Activated B cell treated with CpG ODN at 0.5 μM for 24 hours (primary cell): ENCODE measurements at places on chromosomes 2 and 18. TPM values are rescaled to one million over a fixed set of nuclear protein-coding genes. Genes with fewer than 3 reads are reported as not detected.

NEMP2 gene
- total RNA-seq: 14.2 and 15.6 TPM in 2 replicates

FKBP1B gene
- 1.4 and 2.3 TPM in 2 replicates for total RNA-seq

MC4R gene
- not detected in 2 replicates for total RNA-seq

DNA sequence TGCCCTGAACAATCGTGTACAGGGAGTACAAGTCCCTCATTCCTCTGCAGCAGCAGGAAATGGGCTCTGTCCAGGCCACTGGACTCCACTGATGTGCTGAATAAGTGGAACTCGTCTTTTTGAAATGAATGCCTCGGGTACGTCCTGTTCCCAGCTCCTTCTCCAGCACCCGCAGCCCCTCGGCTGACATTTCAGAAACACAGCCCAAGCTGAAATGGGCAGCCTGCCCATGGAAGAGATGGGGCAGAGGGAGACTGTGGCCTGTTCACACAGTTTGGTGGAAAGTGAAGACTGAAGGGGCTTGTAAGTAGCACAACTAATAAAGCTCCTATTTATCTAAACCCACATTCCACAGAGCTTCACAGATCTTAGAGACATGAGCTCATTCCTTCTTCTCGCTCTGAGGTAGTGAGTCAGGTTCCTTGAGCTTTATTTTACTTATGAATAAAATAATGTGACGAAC lies 498.6 kb downstream of the TXNL1 start:
- no peak for DNase-seq
- H3K4me1 ChIP-seq: no peaks in the 10 kb centered on the region
- H3K27me3 ChIP-seq: no peaks in the 10 kb centered on the region

GRCh38 chr18:61637319-61637718 lies 255.5 kb downstream of the RNF152 start:
- H3K4me1 ChIP-seq: no peaks in the 10 kb centered on the region
- H3K36me3 ChIP-seq: no peaks in the 10 kb centered on the region
- H3K27ac ChIP-seq: no peak overlapping the region
- H3K4me3 ChIP-seq: no peak overlapping the region
- H3K27me3 ChIP-seq: peaks cover 2% of the 10 kb centered on the region
- DNase-seq: no peak

DNA sequence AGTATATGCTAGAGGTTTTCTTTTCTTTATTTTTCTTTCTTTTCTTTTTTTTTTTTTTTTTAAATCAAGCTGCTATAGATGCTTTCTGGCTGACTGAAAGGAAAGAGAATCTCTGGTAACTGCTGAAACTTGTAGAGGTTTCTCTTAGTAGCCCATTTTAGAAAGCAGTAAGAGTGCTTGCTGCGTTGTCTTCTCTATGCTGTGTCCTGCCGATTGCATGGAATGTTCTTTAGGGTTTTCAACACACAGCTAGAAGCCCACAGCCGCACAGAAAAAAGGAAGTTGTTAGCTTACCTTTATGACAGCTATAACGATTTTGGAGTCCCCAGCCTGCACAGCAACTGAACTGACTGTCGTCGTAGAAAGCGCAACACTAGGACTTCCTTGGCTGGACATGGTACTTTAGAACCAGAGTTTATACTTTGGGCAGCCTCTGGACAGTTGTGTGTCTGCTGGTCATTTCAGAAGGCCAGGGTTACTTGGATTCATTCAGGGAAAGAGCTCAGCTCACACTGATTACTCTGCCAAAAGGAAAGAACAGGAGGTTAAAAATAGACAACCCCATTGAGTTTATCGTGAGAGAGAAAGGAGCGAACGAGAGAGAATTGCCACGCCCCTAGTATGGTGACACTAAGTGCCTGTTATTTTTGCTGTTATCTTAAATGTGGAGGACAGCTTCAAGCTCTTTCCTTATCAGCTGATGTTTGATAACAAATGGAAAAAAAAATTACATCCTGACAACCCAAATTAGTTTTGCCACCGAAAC lies at the start of gene CCDC141:
TSS of gene CCDC141 (minus strand) at position 592 of the 766 bp plus-strand sequence. CDS start at position 396, 196 bp downstream.
- DNase-seq: peak; percentile 26
- peak within 1 kb of the TSS; percentile 96 for H3K27ac ChIP-seq
- H3K27me3 ChIP-seq: no peaks in the 10 kb centered on the region
- H3K4me1 ChIP-seq: peaks cover 59% of the 10 kb centered on the region
- peaks cover 13% of the 10 kb centered on the region for H3K36me3 ChIP-seq
- H3K4me3 ChIP-seq: peak within 1 kb of the TSS; percentile 89

- peaks cover 12% of the 10 kb centered on the region for H3K27me3 ChIP-seq
- H3K36me3 ChIP-seq: no peaks in the 10 kb centered on the region
- no peak overlapping the region for H3K4me3 ChIP-seq
These were observed 134.5 kb downstream of the NAPG start for GRCh38 chr18:10660179-10660884.

DNA sequence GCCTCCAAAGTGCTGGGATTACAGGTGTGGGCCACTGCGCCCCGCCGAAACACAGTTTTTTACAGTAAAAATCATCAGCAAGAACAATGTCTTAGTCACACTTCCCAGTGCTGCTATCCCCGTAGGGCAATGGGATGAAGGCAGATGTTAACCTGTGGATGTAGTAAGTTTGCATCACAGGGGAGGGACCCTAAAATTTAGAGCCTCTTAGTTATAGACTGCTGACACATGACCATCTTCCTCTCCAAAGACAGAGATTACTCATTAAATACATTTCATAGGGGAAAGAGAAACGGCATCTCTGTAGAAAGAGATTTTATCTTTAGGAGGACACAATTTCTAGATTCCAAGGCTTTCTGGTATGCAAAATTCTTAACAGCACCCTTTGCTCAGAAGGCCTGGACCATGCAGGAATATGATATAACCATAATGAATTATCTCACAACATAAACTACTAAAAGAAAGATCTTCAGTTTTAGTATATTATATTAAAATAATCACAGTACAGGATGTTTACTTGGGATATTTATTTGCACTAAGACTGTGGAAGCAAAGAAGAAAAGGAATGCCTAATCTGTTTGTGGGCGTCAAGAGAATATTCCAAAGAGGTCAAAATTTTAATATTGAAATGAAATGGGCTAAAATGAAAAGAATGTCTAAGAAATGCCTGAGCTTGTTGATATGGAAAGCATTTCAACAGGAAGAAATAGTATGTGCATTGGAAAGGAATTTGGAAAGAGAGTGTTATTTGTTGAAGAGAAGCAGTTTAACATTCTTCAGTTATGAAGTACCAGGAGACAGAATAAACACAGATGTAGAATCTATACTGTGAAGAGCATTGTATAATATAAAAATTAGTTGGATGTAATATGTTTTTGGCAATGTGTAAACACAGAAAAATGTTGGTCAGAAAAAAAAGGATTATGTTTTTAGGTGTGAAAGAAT lies 1228.3 kb upstream of the CHAC2 start:
- no peak overlapping the region for H3K27ac ChIP-seq
- H3K27me3 ChIP-seq: no peaks in the 10 kb centered on the region
- H3K4me1 ChIP-seq: no peaks in the 10 kb centered on the region
- no peak overlapping the region for H3K4me3 ChIP-seq
- H3K36me3 ChIP-seq: no peaks in the 10 kb centered on the region
- DNase-seq: no peak

DNA sequence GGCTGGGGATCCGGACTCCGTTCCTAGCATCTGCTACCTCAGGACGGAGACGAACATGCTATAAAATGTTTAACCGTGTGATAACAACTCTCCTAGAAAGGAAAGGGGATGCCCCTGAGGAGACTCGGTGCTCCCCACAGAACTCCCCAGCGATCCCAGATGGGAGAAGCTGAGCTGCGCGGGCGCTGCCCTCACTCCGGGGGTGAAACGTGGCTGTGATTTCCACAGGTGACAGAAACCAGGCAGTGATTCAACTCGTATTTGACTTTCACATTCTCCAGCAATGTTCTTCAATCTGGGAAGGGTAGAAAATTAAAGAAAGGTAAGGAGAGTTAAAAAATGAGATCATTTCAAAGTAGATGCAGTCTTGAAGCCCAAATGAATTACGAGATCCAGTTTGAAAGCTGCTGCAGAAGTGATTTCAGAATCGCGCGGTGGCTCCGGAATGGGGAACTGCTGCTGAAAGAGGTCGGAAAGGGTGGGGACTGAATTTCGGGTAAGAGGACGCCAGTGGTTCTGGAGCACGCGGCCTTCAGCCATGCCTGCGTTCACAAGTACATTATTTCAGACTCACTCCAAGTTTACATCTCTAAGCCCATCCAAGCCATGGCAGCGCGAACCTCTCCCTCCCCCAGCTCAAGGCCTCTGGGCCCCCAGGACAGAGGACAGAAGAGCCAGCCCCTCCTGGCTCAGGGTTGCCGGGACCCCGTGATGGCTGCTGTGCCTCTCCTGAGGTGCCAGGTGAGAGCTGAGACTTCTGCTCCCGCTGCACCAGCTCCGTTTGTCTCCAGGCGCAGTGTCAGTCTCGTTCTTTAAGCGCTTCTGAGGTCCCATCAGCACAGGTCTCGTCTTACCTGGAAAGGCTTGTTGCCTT lies 39.5 kb downstream of the ADNP2 start:
- H3K27me3 ChIP-seq: no peaks in the 10 kb centered on the region
- DNase-seq: no peak
- peak overlapping the region; percentile 69 for H3K27ac ChIP-seq
- peaks cover 20% of the 10 kb centered on the region for H3K4me1 ChIP-seq
